ENCODE measurements at places on chromosomes 4 and X. TPM values are rescaled to one million over a fixed set of nuclear protein-coding genes. Genes with fewer than 3 reads are reported as not detected.
A peak's percentile ranks its signal among the peaks of the same experiment; 100 is the strongest.

DNA sequence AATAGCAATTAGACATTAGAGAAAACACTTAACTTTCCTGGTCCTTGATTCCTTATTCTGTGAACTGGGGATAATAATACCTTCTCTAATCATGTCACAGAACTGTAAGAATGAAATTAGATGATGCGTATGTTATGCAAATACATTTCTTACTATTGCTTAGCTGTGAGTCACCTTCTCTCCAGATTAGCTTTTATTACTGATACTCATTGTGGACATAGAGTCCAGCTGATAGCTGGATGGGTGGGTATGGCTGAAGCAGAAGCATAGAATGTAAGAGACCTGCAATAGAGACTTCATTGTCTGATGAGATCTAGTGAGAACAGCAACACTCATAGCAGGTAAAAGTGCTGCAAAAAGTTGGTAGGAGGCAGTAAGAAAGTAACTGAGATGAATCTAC is 437.2 kb upstream of the ZFP42 start:
- no peak for DNase-seq
- no peaks in the 10 kb centered on the region for H3K36me3 ChIP-seq
- H3K4me3 ChIP-seq: no peak overlapping the region
- no peaks in the 10 kb centered on the region for H3K27me3 ChIP-seq
- H3K4me1 ChIP-seq: no peaks in the 10 kb centered on the region
- H3K27ac ChIP-seq: no peak overlapping the region

DNA sequence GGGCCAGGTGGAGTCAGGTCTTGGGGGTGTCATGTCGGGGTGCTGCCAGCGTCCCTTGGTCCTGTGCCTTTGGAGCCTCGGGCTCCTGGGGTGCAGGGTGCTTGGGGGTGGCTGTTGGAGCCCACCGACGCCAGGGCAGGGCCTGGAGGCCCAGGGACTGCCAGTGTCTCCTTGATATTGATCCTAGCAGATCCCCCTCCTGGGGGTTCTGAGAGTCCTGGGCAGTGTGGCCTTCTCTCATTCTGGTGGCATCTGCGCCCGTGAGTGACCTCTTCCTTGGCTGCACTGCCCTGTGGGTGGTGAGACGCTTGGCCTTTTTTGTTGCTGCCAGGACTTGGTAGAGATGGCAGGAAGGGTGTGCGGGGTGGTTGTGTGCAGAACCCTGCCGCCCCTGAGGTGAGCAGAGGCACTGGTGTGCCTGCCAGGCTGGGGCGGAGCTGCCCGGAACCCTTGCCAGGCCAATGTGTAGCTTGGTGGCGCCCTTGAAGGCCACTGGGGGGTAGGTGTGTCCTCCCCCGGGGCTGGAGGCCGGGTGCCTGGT is 7.0 kb downstream of the NAT8L start:
- DNase-seq: no peak
- no peak overlapping the region for H3K27ac ChIP-seq
- no peaks in the 10 kb centered on the region for H3K36me3 ChIP-seq
- no peak overlapping the region for H3K4me3 ChIP-seq
- no peaks in the 10 kb centered on the region for H3K4me1 ChIP-seq
- H3K27me3 ChIP-seq: no peaks in the 10 kb centered on the region

- H3K4me3 ChIP-seq: no peak overlapping the region
- peak overlapping the region; percentile 88 for H3K27ac ChIP-seq
- no peaks in the 10 kb centered on the region for H3K36me3 ChIP-seq
- peaks cover 8% of the 10 kb centered on the region for H3K4me1 ChIP-seq
- no peak for DNase-seq
Observed at GRCh38 chr4:15455290-15455689, 14.4 kb upstream of the CC2D2A start.

DNA sequence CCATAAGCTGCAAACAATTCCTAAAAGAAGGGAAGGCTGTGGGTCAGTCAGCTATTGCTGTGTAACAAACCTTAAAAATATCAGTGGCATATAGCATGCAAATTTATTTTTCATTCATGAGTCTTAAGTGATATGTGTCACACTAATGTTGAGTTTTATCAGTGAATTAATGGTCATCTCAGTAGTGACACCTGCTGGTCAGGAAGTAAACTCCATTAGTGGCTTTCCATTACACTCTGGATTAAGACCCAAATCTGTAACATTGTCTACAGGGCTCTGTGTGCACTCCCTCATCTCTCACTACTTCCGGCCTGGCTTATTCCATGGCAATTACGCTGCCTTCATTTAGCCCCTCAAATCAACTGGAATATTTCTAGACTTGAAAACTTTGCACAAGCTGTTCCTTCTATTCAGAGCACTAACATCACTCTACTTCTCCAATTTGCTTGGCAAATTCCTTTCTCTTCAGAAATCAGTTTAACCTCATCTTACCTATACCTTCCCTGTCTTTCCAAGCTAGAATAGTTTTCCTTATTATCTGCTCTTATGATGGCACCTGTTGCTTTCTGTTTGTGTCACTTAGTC is 217.3 kb upstream of the TAPT1 start:
- no peaks in the 10 kb centered on the region for H3K36me3 ChIP-seq
- H3K4me3 ChIP-seq: no peak overlapping the region
- H3K27me3 ChIP-seq: no peaks in the 10 kb centered on the region
- H3K27ac ChIP-seq: no peak overlapping the region
- DNase-seq: no peak

DNA sequence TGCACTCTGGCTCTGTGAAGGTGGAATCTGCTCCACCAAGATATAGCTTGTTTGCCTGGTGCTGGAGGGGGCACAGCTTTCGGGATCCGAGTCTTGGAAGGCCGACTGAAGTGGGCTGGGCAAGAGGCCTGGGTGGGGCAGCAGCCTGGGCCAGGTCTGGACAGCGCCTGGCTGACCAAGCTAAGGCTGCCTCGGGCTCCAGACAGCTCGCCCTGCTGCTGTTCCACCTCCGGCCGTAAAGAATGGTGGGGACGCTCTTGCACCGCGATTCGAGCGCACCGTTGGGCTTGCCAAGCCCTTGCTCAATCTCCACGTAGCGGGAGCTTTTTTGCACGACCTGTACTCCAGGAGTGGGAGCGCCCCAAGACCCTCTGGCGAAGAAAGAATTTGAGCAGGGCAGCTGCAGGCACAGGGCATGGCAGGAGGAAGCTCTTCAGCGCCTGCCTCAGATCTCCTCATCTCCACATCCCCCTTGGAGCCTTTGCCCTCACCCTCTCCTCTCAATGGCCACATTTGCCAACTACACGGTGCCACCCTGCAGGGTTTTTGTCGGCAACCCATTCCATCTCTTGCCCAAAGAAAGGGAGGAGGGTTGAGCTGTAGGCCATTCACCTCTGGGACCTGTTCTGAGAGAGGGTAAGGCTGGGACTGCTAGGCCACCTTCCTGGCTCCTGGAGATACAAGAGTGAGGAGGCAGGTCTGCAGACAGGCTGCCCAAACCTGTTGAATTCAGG is 18.9 kb downstream of the CNGA2 start:
- H3K4me3 ChIP-seq: no peak overlapping the region
- H3K27me3 ChIP-seq: no peaks in the 10 kb centered on the region
- H3K4me1 ChIP-seq: peaks cover 18% of the 10 kb centered on the region
- no peak overlapping the region for H3K27ac ChIP-seq

- H3K4me1 ChIP-seq: no peaks in the 10 kb centered on the region
- H3K27ac ChIP-seq: no peak overlapping the region
- no peak overlapping the region for H3K4me3 ChIP-seq
- DNase-seq: no peak
- H3K36me3 ChIP-seq: no peaks in the 10 kb centered on the region
- H3K27me3 ChIP-seq: no peaks in the 10 kb centered on the region
Observed at GRCh38 chr4:127229855-127230608, 402.7 kb upstream of the INTU start.

- H3K4me3 ChIP-seq: no peak overlapping the region
- no peak for DNase-seq
- peaks cover 6% of the 10 kb centered on the region for H3K4me1 ChIP-seq
- no peaks in the 10 kb centered on the region for H3K27me3 ChIP-seq
- no peak overlapping the region for H3K27ac ChIP-seq
- H3K36me3 ChIP-seq: no peaks in the 10 kb centered on the region
Observed at GRCh38 chr4:152776352-152776751, 3.2 kb downstream of the TIGD4 start.

DNA sequence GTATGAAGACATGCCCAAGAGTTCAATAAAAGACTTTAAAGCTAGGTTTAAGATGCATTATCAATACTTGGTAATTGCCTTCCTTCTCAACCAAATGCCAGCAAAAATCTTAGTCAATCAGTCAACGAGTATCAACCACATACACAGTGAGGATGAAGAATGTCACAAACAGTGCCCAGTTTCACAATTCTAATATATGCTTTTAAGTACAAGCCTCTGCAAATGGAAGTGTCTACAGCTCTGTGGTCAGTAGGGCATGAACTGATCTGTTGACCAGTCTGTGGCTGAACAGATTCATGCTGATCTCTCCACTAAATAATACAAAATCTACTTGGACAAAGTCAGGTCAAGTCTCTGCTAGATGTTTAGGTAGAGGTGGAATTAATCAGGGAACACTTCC is 27.9 kb downstream of the PPARGC1A start:
- H3K4me3 ChIP-seq: no peak overlapping the region
- no peak for DNase-seq
- H3K27ac ChIP-seq: no peak overlapping the region
- H3K4me1 ChIP-seq: no peaks in the 10 kb centered on the region
- H3K27me3 ChIP-seq: no peaks in the 10 kb centered on the region

DNA sequence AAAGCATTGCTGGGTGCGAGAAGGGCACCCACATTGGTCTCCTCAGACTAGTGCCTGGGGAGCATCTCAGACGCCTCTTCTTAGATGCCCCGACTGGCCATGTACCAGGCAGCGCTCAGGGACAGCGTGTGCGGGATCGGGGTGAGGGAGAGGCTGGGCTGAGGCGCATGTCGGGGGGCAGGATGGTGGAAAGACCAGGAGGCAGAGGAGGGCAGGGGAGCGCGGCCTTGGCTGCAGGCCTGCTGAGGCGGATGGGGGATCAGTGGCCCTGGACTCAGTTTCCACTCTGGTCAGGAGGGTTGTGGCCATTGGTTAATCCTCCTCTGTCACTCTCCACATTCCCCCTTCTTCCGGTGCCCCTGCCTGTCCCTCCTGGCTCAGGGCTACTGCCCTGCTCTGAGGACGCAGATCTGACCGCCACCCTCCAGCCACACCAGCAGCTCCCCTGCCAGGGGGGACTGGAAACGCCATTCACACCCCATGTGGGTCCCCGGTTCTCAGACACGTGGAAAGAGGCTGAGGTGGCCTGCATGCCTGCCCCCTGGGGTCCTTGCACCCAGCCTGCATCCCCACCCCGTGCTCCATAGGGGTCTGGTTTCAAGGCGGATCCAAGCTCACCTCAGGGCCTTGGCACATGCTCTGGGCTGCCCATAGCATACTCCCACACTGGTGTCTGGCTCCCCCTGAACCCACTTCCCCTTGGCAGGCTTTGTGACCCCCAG is 105.9 kb downstream of the CPZ start:
- H3K4me3 ChIP-seq: no peak overlapping the region
- H3K36me3 ChIP-seq: no peaks in the 10 kb centered on the region
- no peaks in the 10 kb centered on the region for H3K4me1 ChIP-seq
- no peak for DNase-seq

GRCh38 chr4:17492876-17493275 is 19.0 kb downstream of the QDPR start:
- no peak for DNase-seq
- H3K27ac ChIP-seq: no peak overlapping the region
- no peaks in the 10 kb centered on the region for H3K4me1 ChIP-seq
- H3K36me3 ChIP-seq: peaks cover 91% of the 10 kb centered on the region

DNA sequence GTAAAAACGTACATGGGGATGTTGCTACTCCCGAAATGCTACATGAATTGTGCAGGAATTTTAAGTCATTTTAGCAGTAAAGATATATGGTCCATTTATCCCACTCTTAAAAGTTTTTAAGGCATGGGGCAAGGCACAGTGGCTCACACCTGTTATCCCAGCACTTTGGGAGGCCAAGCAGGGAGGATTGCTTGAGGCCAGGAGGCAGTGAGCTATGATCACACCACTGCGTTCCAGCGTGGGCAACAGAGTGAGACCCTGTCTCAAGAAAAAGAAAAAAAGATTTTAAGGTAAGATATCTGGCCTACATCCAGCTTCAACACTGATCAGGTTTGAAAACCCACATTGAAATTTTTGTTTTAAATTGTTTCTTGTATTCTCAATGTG is 1.2 kb upstream of the SEC24D start:
- no peaks in the 10 kb centered on the region for H3K27me3 ChIP-seq
- H3K27ac ChIP-seq: no peak overlapping the region
- no peak for DNase-seq
- H3K4me1 ChIP-seq: peaks cover 35% of the 10 kb centered on the region

DNA sequence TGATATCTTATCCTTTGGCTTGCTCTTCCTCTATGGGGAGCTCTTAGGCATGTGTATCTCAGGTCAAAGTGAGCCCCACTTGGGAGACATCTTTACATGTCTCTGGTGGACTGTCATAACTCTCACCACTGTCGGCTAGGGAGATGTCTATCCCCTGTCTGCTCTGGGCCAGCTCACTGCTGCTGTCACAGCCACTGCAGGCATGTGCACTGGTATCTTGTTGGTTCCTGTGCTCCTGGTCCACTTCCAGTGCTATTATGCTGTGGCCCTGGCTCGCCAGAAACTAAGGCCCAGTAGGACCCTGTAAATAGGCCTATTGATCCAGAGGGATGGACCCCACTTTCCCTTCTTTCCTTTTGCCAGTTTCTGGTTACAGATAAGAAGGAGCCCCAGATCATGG is 56.6 kb upstream of the LAS1L start:
- no peak for DNase-seq
- no peak overlapping the region for H3K27ac ChIP-seq
- no peaks in the 10 kb centered on the region for H3K27me3 ChIP-seq
- peaks cover 17% of the 10 kb centered on the region for H3K4me1 ChIP-seq
- H3K36me3 ChIP-seq: no peaks in the 10 kb centered on the region
- no peak overlapping the region for H3K4me3 ChIP-seq

DNA sequence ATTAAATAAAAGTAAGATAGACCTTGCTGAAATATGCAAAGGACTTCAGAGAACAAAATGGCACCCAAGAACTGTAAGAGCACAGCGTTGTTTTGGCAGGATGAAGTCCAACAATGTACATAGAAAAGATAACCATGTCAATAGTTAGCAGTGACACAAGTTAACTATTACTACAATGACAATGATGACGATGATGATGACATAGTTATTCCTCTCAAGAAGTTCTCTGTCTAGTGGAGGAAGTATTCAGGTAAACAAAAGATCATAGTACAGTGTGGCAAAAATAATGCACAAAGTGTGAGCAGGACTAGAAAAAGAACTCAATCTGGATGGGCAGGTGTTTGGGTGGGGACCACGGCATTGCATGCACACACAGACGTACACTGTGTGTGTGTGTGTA is 75.3 kb upstream of the STIM2 start:
- no peak overlapping the region for H3K27ac ChIP-seq
- H3K4me1 ChIP-seq: peaks cover 23% of the 10 kb centered on the region
- peaks cover 80% of the 10 kb centered on the region for H3K27me3 ChIP-seq
- DNase-seq: no peak

The IQSEC2 gene
- total RNA-seq: 10.3 TPM

The SLC26A1 gene
- total RNA-seq: not detected

The SCFD2 gene
- total RNA-seq: 24.9 TPM

The CPLX1 gene
- total RNA-seq: not detected

The IRS4 gene
- total RNA-seq: not detected

The USP17L26 gene
- not detected for total RNA-seq

The SMIM31 gene
- not detected for total RNA-seq

The GPR143 gene
- total RNA-seq: 2.3 TPM

The TEX13B gene
- total RNA-seq: not detected

The FGG gene
- total RNA-seq: not detected

The RPS3A gene
- 3,303 TPM for total RNA-seq
